NCI-H1436 treated with DMSO at 0.1 percent for 48 hours (cell line): ENCODE measurements at places on chromosomes 13 and 19.

- no peak for DNase-seq
Measured at GRCh38 chr13:110285991-110286832, 20.7 kb downstream of the COL4A1 start.

- no peak for DNase-seq
Measured at GRCh38 chr13:74644229-74644628, 510.0 kb upstream of the KLF12 start.

DNA sequence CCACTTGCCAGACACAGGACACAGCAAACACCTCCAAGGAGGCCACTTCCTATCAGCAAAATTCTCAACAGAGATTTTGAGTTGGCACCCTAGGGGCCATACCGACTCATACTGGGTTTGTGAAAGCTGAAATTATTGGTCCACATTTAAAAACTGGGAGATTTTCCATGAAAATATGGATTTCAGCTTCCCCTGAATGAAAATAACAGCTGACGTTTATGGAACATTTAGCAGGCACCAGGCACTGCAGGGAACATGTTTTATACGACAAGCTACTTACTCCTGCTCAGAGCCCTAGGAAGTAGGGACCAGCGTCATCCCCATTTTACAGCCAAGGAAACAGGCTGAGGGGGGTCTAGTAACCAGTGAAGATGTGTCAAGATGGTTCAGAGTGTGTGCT is 169.3 kb downstream of the IER2 start:
- DNase-seq = no peak

DNA sequence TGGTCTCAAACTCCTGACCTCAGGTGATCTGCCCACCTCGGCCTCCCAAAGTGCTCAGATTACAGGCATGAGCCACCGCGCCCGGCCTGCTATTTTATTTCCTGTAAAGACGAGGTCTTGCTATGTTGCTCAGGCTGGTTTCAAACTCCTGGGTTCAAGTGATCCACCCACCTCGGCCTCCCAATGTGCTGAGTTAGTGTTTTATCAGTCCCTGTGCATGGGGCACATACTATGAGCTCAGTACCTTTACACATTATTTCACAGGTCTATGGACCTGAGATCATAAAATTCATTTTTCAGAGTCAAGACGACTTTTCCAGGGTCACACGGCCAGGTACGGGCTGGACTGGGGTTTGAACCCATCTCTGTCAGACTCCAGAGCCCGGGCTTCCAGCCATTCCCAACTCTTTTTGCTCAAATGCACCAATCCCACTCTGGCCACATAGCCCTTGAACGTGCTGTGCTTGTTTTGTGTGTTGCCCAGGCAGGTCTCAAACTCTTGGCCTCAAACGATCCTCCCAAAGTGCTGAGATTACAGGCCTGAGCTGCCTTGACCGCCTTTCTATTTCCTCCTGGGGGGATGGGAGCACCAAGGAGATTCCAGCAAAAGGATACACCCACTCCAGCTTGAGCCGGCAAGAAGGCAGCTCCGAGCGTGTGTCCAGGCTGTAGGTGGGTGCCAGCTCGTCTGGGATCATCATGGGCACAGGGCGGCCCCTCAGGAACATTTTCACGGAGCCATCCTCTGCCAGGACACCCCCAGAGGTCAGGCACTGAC is 1.1 kb downstream of the EML2 start:
- DNase-seq = no peak

- no peak for DNase-seq
Measured at GRCh38 chr13:60838581-60838980, 441.6 kb downstream of the TDRD3 start.
